ENCODE measurements at places on chromosomes 5 and 9.

DNA sequence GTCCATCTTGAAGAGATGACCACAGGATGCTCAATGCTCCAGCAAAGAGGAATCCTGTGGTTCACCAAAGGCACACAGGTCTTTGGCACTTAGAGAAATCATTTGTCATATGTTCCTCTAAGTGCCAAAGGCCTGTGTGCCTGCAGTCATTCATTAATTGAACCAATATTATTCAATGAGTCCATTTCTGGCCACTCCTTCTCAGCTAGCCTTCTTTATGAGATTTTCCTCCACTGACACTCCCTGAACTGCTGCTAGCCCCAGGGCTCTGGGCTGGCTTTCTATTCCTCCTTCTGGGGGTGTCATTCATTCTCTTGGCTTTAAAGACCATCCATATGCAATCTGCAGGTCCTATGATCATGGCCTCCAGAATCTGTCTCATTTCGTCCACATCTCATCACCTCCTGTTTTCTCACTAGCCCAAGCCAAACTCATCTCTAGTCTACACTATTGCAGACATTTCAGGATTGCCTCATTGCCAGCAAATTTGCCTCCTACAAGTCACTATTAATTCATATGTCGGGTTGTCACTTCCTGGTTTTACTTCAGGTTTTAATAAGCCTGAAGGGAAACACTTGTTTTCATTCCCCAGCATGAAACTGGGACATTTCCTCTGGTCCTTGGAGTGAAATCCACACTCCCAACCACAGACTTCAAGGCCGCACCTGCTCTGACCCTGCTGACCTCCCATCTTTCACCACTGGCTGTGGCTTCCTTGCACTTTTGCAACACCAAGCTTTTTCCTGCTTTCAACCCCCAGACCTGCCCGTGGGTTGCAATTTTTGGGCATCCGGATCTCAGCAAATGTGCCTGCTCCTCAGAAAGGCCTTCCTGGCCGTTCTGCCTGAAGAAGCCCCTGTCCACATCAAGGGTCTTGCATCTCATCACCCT lies 35.1 kb downstream of the KCNIP1 start:
- DNase-seq: no peak

GRCh38 chr9:127650518-127650917 lies 38.4 kb downstream of the STXBP1 start:
- DNase-seq: no peak

GRCh38 chr5:123500471-123500870 lies 11.5 kb upstream of the CSNK1G3 start:
- no peak for DNase-seq

GRCh38 chr5:113989913-113990305 lies 372.0 kb upstream of the KCNN2 start:
- no peak for DNase-seq

DNA sequence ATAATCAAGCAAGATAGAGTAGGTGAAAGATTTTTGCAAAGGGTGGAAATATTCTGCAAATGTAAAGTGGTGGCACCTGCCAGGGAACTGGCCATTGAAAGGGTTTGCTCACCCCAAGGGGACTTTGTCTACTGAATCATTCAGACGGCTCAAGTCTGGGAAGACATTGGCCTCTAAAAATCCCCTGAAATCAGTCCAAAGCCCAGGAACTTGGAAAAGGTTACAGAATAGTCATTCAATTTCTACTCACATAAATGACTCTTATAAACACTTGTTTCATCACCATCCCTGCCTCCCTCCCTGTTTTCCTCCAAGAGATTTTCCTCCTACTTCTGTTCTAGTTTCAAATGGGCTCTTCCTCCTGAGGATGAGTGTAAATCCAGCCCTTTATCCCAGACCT lies 28.5 kb downstream of the ZNF366 start:
- DNase-seq: no peak

DNA sequence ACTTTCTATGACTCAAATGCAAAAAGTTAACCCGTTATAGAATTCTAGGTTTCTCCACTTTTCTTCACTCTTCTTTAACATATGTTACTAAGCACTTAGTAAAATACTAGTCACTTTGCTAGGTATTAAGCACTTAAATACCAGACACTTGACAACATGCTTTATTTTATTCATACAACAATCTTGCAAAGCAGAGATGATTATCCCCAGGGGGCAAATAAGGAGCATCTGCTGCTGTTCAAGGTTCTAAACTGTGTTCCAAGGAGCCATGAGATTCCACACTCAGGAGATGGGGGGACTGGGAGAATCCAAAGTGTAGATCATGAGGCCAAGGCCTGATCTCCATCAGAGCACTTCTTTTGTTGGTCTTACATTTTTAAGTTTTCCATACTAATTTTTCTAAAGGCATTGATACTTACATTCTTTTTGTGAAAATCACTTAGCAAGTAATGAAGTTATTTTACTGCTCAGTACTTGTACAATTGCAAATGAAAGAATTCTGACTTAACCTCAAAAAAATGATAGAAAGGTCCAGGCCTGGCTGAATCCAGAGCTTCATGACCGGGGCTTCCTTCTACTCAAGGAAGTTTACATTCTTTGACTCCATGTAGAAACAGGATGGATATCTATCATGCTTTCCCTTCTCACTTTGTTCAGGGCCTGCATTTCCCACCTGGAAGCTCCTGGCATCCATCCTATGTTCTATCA lies 504.4 kb upstream of the WWC1 start:
- no peak for DNase-seq
